ENCODE measurements at places on chromosomes 5 and 9.

DNA sequence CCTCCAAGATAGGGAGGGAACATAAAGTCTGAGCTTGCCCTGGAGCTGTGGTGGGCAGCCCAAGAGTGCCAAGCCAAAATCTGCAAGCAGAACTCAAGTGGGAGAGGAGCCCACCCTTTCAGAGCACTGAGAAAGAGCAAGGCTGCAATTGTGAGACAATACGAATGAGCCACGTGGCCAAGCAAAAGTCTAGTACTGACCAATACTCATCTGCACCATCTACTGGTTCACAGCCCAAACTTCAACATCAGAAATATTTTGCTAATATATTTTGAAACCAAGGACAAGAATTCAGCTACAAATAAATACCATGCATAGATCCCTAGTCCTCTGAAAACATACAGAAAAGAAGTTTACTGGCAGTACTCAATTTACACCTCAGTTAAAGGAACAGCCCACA is 696.2 kb upstream of the COX7C start:
- DNase-seq = no peak

GRCh38 chr9:74001382-74001781 is 495.8 kb upstream of the RORB start:
- no peak for DNase-seq

- peak; percentile 56 for DNase-seq
Observed at GRCh38 chr5:101678481-101679193, 617.4 kb downstream of the SLCO4C1 start.

DNA sequence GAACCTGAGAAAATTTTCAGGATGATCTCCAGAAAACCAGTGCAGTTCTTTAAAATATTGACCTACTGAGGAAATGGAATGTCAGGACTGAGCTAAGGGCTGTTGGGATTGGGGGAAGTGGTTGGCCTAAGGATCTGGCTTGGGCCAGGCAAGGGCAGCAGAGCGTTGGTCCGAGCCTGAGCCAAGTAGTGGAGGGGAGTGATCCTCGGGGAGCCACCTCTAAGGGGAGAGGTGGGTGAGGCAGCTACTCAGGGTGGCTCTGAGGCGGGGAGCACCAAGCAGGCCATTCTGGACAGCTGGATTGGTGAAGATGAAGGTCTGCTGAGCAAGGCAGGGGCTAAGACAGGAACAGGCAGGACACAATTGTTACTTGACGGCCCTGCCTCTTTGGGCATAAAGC is 11.5 kb downstream of the CAMK4 start:
- DNase-seq = no peak

DNA sequence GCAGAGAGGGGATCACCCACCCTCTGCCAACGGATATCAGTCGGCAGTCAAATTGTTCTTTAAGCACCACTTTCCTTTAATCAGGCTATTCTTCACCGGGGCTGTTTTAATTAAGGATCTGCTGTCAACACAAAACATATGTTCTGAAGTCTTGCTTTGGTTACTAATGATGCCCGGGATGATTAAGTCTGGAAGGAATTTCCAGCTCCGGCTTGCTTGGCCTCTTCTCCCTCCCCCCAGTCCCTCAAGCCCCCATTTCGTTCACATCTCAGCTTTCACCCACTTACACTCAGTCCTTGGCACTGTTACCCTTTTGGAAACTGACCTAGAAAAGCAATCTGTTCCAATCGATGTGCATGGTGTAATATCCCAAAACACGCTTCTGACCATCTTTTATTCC is 74.7 kb downstream of the MSX2 start:
- no peak for DNase-seq

DNA sequence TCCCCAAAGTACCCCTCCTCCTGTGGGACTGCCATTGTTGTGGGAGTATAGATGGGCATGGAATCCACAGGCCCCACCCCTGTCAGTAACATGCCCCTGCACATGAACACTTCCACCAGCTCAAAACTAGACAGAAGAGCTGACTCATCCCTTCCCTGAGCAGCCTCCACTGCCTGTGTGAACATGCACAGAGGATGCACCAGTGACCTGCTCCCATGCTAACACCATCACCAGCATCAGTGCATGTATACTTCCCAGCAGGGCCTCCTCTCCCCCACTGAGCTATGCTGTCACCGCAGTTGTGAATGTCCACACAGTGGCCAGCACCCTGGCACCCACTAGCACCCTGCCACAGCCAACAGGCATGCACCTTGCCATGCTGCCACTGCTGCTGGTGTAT is 939.8 kb downstream of the EFNA5 start:
- peak; percentile 3 for DNase-seq

GRCh38 chr9:115262477-115262876 is 144.5 kb upstream of the TNC start:
- peak; percentile 47 for DNase-seq

DNA sequence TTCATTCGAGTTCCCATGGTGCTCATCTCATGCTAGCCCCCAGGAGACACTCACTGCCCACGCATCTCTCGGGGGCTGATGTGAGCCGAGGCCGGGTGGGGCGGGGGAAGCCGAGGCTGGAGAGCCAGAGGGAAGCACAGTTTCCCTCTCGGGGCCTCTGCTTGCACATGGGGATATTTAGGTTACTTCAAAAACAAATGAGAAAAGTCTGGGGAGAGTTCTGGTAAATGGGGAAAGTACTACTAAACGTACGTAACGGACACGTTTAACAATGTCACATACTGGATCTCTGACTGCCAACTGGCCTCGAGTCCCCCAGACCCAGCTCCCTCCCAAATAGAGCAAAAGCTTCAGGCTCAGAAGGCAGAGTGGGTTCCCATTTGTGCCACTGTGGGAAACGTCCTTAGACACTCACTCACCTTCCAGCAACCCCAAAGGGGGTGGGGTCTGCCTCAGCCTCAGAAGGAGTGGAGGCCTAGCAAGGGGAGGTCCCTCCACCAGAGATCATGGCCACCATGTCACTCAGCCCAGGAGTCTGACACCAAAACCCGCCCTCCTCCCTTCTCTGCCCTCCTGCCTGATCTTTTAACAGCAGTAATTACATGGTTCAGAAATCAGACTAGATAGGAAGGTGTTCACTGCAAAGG is 33.8 kb upstream of the NTNG2 start:
- DNase-seq = no peak

GRCh38 chr5:98779264-98779877 is 5.9 kb downstream of the RGMB start:
- DNase-seq = no peak

- peak; percentile 90 for DNase-seq
Observed at GRCh38 chr5:14142827-14143545, at the start of gene TRIO. TRIO (plus strand) TSS chr5:14143342; CDS start chr5:14143726, 384 bp downstream.

- no peak for DNase-seq
Observed at GRCh38 chr5:73039082-73039481, 81.3 kb upstream of the TMEM171 start.
